ENCODE measurements at places on chromosomes 3 and 15. TPM values are rescaled to one million over a fixed set of nuclear protein-coding genes. Genes with fewer than 3 reads are reported as not detected.

DNA sequence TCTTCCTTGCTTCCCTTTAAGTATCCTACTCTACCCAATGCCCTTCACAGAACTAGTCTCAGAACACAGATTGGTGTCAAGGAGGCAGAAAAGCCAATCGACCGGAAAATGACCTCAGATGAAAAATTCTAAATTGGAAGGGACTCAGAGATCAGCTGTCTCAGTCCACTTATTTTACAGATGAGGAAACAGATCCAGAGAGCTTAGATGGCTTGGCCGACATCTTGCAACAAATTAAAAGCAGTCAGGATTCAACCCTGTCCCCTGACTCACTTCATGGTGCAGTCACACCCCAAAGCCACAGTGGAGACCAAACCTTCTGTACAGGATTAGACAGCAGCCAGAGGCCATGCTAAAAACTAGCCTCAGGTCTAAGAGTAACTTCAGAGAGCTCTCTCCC is 169.3 kb upstream of the BHLHE40 start:
- no peak for DNase-seq
- H3K36me3 ChIP-seq, result peaks cover 18% of the 10 kb centered on the region

- no peak overlapping the region for H3K27ac ChIP-seq
- H3K4me1 ChIP-seq, result no peaks in the 10 kb centered on the region
- no peak overlapping the region for H3K4me3 ChIP-seq
These were observed 44.8 kb downstream of the KBTBD12 start for GRCh38 chr3:127959873-127960272.

GRCh38 chr3:185503521-185503920 is 4.7 kb upstream of the TMEM41A start:
- H3K27ac ChIP-seq, result no peak overlapping the region
- no peaks in the 10 kb centered on the region for H3K36me3 ChIP-seq
- peaks cover 4% of the 10 kb centered on the region for H3K4me1 ChIP-seq
- H3K27me3 ChIP-seq, result no peaks in the 10 kb centered on the region
- no peak overlapping the region for H3K4me3 ChIP-seq

DNA sequence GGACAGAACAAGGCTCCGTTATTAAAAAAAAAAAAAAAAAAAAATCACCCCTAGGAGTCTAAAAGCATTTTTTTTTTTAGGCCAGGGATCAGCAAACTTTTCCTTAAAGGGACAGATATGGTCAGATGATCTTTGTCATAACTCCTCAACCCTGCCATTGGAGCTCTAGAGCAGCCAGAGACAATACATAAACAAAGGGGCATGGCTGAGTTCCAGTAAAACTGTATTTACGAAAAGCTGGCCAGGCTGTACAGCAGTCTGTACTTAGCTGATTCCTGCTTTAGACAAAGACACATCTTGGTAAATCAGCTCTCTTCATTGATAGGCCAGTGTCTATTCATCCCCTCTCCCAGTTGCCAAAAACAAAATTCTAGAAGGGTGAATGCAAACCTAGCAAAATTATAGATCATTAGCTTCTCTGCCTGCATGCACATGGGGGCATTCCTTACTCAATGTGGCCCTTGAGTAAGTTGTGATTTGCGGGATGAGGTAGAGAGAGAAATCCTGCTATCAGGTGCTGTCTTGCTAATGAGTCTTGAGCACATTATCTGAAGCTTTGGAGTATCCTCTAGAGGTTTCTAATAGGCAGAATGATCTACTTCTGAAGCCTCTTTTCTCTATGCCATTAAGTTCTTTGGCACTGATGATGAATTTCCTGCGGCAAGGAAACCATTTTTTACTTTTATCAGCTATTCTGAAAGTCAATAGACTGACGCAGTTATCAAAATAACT is 35.2 kb downstream of the SENP8 start:
- no peak overlapping the region for H3K27ac ChIP-seq
- H3K36me3 ChIP-seq, result no peaks in the 10 kb centered on the region
- H3K4me1 ChIP-seq, result peaks cover 6% of the 10 kb centered on the region
- H3K27me3 ChIP-seq, result no peaks in the 10 kb centered on the region

C3orf49 gene
- total RNA-seq, result not detected

Measured in natural killer cell (primary cell).